Endothelial cell of umbilical vein (primary cell): ENCODE measurements at places on chromosomes 5 and 9.

DNA sequence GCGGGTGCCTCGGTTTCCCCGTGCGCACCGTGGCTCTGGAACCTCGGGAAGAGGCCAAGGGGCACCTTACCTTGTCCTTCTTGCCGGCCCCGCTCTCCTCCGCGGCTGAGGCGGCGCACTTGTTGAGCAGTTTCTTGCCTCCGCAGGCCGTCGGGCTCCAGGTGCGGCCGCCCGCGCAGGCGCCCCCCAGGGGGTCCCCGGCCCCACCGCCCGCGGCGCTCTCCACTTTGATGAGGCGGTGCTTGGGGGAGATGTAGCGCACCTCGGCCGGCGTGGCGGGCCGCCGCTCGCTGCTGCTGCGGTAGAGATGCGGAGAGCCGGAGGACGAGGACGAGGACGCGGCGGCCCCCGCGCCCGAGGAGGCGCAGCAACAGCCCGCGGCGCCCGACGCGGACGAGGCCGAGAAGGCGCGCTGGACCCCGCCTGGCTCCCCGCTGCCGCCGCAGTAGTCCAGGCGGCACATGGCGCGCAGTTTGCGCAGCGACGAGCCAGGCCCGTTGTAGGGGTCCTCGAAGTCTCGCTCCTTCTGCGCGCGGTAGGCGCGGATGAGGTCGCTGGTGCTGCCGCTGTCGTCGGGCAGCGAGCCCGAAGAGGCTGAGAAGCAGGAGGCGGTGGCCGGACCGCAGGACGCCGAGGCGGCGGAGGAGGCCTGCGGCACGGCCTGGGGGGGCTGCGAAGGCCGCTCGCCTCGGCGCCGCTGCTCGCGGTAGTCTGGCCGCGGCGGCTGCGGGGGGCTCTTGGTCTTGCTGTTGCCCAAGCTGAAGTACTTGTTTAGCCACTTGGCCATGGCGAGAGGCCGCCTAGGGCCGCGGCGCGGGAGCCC is 957 bp downstream of the SHB start:
- peak overlapping the region; percentile 92 for H3K27ac ChIP-seq
- H3K36me3 ChIP-seq = no peaks in the 10 kb centered on the region
- H3K27me3 ChIP-seq = no peaks in the 10 kb centered on the region
- peak overlapping the region; percentile 52 for H3K4me3 ChIP-seq

DNA sequence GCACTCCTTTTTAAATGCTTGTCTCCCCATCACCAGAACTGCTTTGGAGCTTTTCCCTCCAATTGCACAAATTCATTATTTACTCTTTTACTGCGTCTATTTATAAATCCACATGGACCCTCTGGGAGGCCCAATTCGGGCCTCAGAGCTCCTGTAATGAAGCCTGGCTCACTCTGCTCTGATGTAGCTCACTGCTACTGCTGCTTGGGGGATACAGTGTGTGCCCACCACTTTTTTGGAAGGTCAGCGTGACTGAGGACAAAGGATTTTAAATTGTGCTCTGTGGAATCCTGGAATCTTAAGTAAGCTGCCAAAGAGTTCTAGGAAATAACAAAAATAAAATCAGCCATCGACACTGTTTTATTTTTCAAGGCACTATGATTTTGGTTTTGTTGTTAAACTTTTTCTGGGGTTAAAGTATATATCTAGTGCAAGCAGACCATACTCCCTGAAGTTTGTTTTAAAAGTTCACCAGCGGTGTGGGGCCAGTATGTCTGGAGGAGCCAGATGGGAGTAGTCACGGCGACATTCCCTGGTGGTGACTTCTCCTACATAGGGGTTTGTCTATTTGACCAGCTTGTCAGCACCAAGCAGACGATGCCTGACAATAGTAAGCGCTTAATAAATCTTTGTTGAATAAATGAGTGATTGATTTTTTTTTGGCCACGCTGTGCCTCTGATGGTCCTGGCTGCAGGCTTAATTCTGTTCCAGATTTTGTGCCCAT is 142.8 kb downstream of the TMEM38B start:
- H3K27ac ChIP-seq = no peak overlapping the region
- H3K4me3 ChIP-seq = no peak overlapping the region
- no peaks in the 10 kb centered on the region for H3K27me3 ChIP-seq
- no peaks in the 10 kb centered on the region for H3K4me1 ChIP-seq

DNA sequence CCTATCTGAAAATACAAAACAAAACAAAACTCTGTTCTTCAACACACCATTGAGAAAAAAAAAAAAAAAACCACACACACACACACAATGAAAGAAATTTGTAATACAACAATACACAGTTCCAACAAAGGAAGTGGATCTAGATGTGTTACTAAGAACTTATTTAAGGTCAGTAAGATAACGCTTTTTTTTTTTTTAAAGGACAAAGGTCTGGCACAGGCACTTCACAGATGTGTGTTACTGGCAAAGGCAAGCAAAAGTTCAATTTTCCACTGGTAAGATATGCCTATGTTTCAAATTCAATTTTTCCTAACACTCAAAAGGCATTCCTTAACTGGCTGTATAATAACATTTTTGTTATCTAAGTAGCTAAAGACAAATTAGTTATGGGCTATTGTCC is 3.6 kb downstream of the RFK start:
- peaks cover 8% of the 10 kb centered on the region for H3K36me3 ChIP-seq
- no peaks in the 10 kb centered on the region for H3K27me3 ChIP-seq
- DNase-seq = peak; percentile 91

- H3K4me1 ChIP-seq = peaks cover 8% of the 10 kb centered on the region
- H3K27ac ChIP-seq = no peak overlapping the region
- H3K36me3 ChIP-seq = no peaks in the 10 kb centered on the region
Measured at GRCh38 chr5:150129454-150129812, 26.2 kb downstream of the PDGFRB start.

- H3K4me3 ChIP-seq = no peak overlapping the region
- peaks cover 5% of the 10 kb centered on the region for H3K27me3 ChIP-seq
- no peaks in the 10 kb centered on the region for H3K4me1 ChIP-seq
Measured at GRCh38 chr5:135437796-135438560, 9.2 kb downstream of the DCANP1 start.

DNA sequence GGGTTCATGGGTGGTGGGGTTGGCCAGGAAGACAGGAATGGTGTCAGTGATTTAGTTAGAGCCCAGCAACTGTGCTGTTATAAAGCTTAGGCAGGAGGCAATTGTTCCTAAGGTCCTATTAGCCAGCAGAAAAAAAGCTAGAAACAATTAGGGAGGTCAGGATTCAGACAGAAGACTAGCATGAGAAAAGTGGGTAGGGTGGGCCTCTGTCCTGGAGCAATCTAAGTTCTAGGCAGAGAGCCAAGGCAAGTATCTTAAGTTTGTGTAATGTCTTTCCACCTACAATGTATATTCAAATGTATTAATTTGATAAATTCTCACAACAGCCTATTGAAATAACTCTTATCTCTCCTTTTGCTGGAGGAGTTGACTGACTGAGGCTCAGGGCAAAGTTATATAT is 6.1 kb upstream of the ZFAND5 start:
- no peaks in the 10 kb centered on the region for H3K27me3 ChIP-seq
- H3K4me1 ChIP-seq = peaks cover 3% of the 10 kb centered on the region
- H3K36me3 ChIP-seq = no peaks in the 10 kb centered on the region
- H3K4me3 ChIP-seq = no peak overlapping the region
- H3K27ac ChIP-seq = no peak overlapping the region
